ENCODE measurements at places on chromosomes 1 and 21.

DNA sequence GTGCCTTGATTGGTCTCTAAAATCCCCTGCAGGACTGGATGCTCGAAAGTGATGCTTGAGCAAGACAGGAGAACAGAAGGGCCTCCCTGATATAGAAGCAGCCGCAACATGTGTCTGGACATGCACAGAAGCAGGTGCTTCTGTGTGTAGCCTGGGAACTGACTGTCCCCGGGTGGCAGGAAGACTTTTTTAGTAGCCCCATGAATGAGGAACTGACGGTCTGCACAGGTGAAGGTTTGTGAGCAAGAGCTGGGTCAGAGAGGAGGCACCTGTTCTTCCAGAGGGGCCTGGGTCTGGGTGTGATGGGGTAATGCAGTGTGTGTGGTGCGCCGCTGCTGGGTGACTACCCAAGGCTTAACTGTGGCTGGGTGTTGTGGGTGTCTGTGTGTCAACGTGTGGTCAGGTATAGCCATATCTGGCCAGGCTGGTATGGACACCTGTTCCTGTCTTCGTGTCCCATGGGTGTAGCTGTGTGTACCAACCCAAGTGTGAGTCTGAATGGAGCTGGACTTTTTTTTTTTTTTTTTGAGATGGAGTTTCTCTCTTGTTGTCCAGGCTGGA is 39.1 kb upstream of the FOXO6 start:
- DNase-seq, result no peak

DNA sequence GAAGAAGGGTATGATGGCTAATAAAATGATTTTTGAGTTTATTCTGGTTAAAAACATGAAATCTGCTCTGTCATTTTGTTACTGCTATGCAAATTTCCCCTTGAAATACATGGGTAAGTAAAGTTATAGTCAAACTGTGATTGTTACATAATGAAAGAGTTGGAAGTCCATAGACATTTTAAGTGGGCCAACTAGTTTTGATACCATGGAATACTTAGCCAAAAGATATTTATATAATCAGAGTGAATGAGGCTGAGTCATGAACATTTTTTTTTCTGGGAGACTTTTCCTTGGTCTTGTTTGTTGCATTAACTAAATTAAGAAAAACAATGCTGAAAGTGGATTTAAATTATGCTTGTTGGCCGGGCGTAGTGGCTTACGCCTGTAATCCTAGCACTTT is 58.2 kb upstream of the MPC2 start:
- DNase-seq, result no peak

DNA sequence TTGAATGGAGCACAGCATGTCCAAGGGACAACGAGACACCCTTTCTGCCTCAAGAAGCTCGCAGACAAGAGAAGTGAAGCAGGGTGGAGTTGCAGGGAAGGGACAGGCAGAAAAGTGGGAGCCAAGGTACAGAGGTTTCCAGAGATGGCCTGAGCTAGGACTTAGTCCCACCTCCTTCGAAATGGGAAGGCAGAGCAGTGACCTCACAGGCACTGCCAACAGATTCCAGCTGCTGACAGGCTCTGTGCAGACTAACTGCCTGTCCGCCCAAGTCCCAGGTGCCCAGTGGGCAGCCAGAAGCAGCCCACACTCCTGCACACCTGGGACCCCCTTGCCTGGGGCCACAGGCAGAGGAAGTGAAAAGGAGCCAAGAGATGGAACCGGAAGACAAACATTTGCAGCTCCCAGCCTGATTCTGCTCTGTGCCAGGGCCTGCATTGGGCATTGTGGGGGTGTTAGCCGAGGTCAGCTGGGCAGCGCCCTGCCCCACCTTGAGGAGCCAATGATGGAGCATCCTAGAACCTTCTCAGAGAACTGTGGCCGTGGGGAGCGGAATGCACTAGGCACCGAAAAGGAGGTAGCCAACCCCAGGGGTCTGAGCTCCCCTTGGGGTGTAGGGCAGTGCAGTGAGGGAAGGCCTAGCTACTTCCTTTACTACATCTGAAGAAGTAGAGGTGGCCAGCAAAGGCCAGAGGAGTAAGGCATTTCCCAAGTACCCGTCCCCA is 27.5 kb upstream of the RSPO1 start:
- no peak for DNase-seq

DNA sequence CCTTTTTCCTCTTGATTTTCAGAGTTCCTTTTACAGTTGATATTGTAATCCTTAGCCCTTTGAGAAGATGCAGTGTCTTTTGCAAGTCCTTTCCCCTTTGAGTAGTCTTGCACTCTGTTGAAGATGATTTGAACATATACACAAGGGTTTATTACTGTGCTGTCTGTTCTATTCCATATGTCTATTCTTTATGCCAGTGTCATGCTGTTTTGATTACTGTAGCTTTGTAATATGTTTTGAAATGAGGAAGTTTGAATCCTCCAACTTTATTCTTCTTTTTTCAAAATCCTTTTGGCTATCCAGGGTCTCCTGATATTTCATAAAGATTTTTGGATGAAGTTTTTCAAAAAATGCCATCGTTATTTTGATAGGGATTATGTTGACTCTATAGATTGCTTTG is 101.0 kb downstream of the POFUT2 start:
- no peak for DNase-seq
